ENCODE measurements at places on chromosomes 7 and 10.

- no peak for DNase-seq
These were observed 650 bp upstream of the ZFAND2A start for GRCh38 chr7:1160670-1161021.

DNA sequence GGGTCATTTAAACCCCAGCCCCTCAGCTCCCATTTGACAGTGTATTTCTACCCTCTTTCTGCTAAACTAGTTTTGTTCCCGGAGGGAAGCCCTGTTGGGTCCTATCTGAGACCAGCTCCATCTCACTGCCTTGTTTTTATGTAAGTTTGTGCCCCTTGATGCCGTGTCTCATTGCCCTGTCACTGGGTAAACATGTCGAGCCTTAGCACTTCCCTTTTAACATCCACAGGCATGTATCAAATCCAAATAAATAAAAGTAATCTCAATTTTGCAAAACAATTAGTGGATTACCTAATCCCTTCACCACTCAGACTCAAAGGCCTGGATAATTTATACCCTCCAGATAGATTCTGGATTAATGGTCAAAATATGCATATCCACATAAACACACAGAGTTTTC, 115.7 kb downstream of the CACNA2D1 start:
- DNase-seq, result no peak

GRCh38 chr10:88537322-88537721, 45.8 kb downstream of the RNLS start:
- no peak for DNase-seq

- DNase-seq, result no peak
These were observed 9.5 kb downstream of the ACTR1A start for GRCh38 chr10:102492983-102493382.

GRCh38 chr10:122298598-122299301, 27.7 kb downstream of the BTBD16 start:
- peak; percentile 84 for DNase-seq

DNA sequence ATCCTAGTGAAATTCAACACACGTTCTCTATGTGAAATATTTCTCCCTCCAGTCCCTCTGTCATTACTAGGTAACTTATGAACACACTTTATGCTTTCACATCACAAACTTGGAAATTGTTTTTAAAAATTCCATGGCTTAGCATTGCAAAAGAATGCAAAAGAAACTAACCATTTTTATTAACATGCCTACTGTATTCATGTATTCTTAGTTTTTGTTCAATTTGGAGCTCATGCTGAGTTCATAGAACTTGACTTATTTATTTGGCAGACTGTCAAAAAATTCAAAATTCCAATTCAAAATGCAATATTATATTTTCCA, 155.0 kb upstream of the SEMA3C start:
- DNase-seq, result no peak

DNA sequence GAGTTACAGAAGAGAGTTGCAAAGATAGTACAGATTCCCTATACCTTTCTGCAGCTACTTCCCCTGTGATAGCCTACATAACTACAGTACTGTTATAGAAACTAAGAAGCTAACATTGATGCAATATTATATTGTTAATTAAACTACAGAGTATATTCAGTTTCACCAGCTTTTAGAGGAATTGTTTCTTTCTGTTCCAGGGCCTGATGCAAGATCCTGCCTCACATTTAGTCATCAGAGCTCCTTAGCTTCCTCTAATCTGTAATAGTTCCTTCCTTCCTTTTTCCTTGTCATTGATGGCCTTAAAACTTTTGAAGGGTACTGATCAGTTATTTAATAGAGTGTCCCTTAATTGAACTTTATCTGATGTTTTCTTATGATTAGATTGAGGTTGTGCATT, 56.8 kb downstream of the SDHAF3 start:
- no peak for DNase-seq

GRCh38 chr7:45564485-45564884, 9.7 kb upstream of the ADCY1 start:
- DNase-seq, result no peak

GRCh38 chr10:18822156-18822555, 162.9 kb downstream of the ARL5B start:
- no peak for DNase-seq

DNA sequence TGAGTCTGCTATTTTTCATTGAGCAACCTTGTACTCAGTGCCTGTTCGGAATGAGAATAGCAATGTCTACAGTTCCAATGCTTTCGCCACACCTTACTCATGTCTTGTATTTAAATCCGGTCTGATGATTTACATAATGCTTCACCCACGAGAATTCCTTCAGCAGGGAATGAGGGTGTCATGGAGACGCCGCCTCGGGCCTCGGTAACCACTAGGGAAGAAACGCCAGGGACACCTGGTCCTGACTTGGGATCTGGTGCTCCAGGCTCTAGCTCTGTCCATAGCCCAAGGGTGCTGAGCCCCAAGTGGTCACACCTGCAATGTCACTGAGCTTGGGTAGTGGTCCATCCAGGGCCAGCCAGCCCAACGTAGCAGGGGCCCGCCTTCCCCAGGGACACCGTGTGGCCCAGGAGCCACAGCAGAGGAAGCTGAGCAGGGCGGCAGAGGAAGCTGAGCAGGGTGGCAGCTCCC, 37.4 kb downstream of the PRKAG2 start:
- DNase-seq, result no peak

DNA sequence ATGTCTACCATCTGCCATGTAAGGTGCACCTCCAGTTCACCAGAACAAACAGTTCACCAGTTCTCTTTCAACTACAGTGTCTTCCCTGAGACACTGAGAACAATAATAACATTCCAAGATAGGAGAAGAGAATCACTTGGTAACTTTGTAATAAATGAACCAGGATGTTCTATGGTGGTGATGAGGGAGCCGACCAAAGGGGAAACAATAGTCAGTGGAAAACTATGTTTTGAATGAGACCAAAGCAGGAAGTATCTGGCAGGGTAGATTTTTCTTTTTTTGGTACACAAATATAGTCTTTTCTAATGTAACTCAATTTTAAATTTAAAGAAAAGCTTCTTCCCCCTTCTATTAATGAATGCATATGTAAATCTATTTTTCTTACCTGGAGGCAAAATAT, 20.0 kb downstream of the HYAL4 start:
- no peak for DNase-seq

GRCh38 chr7:375901-376305, 85.9 kb downstream of the FOXL3 start:
- DNase-seq, result no peak

DNA sequence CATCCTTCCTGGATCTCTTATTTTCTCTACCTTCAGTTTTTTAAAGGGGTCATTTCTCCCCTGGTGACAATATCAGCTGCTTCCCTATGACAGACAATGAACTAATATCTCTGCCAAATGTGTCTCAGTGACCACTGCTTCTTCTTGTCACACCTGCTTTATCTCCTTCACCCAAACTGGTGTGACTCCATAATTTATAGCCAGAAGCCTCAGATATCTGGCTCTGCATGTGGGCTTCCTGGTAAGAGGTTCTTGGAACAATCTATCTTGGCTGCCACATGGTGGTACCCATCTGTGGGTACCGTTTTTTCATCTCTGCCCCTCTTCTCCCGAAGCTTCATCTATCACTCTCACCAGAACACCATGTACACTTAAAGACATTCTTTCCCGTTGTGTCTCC, 37.0 kb downstream of the CPVL start:
- DNase-seq, result no peak

- DNase-seq, result no peak
These were observed 339.1 kb downstream of the SEMA3D start for GRCh38 chr7:84847790-84848189.

DNA sequence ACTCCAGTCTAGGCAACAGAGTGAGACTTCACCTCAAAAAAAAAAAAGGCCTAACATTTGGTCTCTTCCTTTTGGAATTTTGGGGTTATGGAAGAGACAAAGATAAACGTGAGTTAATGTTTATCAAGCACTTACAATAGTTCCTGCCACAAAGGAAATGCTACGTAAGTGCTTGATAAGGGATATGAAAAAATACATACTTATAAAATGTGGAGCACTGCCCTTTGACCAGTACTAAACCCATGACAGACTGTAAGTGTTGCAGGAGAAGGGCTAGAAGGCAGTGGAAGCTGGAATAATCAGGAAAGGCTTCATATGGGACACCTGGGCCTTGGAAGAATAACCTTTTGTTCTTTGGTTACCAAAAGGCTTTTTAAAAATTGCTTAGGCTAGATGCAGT, 25.5 kb downstream of the TMEM248 start:
- no peak for DNase-seq

GRCh38 chr7:70701477-70701876, 430.5 kb upstream of the GALNT17 start:
- no peak for DNase-seq

GRCh38 chr10:43627942-43628341, 20.7 kb downstream of the ZNF32 start:
- DNase-seq, result no peak

DNA sequence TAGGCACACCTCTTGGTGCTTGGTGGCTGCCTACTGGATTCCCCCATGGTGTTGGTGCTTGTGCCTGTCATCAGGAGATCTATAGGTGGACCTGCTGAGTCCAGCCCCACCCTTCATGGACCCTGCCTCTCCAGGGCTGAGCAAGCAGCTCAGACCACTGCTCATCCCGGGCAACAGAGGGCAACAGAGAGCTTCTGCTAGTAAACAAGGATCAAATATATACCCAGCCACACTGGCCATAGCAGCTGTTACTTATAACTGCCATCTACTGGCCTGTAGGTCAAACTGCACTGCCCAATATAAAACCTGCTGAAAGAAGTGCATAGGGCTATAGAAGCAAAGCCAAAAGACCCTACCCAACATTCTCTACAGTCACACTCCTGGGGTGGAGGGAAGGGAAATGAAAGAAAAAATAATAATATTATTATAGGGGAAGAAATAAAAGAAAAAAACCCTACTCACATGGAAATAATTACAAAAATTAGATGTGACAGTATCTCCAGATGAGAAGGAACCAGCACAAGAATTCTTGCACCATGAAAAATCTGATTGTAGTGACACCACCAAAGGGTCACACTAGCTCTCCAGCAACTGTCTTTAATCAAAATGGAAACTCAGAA, 54.9 kb upstream of the ZNF800 start:
- DNase-seq, result no peak

DNA sequence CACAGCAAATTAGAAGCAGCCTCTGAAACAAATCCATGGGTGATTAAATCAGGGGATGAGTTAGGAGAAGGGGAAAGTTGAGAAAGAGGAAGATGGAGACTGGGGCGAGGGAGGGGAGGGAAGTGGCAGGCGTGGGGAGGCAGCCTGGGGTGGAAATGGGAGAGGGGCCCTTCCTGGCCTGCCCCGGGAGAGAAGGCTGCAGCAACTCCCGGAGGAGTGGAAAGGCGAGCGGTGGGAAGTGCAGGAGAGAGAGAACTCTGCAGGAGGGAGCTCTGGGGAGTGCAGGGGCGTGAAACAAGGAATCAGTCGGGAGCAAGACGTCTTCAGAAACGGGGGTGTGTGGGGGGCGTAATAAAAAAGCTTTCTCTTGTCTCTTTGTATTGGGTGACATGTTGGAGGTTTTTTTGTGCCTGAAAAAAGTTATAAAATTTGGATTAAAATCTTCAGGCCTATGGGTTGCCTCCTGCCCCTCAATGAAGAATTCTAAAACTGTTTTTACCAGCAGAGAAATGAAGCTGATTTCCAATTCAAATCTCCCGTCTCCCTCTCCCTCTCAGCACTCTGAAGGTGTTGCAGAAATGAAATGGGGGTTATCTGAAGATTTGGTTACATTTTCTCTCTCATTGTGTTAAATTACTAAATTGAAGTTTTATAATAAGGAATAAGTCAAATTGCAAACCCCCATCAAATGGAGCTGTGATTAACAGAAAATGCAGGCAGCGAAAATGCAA, 4.7 kb upstream of the UNCX start:
- no peak for DNase-seq

DNA sequence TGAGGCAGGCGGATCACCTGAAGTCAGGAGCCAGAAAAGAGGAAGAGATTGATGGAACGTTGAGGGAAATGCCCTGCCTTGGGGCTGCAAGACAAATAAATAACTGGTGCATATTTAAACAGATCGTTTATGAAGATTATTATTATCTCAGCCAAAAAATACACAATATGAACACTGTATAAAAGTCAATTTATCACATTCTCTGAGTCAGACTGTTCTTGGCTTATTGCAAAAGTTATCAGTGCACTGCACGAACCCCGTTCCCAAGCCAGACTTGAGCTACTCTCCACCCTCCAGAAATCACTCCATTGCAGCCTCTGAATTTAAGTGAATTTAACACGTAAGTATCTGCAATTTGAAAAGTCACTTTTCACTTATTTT, 1.6 kb downstream of the DNMBP start:
- DNase-seq, result peak; percentile 65

DNA sequence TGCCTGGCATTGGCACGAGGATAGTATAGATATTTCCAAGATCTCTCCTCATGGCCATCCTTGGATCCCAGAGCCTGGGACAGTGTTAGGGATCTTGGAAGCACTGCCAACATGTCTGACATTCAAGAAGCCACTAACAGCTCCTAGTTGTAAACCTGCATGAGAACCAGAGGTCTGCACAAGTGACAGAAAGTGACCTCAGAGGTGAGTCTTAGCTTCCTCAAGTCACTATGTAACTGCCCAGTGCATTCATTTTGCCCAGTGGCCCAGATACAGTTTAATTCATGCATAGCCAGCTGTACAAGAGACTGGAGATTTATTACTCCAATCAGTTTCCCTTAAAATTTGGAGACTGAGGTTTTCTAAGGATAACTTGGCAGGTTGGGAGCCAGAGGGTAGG, 16.7 kb downstream of the SUGCT start:
- DNase-seq, result no peak

- DNase-seq, result no peak
These were observed 5.5 kb downstream of the NCOA4 start for GRCh38 chr10:46024948-46025347.

GRCh38 chr7:2517678-2518507, 1.7 kb upstream of the LFNG start:
- no peak for DNase-seq

DNA sequence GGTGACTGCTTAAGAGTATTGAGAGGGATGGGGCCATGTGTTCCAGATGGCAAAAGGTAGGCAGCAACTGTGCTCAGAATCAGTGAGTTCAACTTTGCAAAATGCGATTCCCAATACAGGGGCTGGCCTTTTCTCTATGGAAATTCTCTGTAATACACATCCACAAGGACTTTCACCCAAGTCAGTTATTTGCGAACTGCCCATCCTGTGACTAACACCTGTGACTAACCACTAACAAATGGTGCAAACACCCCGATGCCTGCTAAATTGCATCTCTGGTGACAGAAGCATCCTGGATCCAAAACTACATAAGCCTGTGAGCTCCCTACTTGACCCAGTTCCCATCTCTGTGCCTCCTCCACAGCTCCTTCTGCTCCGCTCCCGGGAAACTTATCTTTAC, 9.0 kb upstream of the CUZD1 start:
- DNase-seq, result peak; percentile 38

GRCh38 chr7:11787534-11787933, 44.5 kb downstream of the THSD7A start:
- no peak for DNase-seq
